ENCODE measurements at places on chromosomes 7 and 10. TPM values are rescaled to one million over a fixed set of nuclear protein-coding genes. Genes with fewer than 3 reads are reported as not detected.

GRCh38 chr10:106866244-106866845 is 298.2 kb downstream of the SORCS1 start:
- H3K27ac ChIP-seq, result no peak overlapping the region
- no peaks in the 10 kb centered on the region for H3K36me3 ChIP-seq
- H3K27me3 ChIP-seq, result no peaks in the 10 kb centered on the region
- H3K4me1 ChIP-seq, result no peaks in the 10 kb centered on the region

- DNase-seq, result no peak
- no peaks in the 10 kb centered on the region for H3K36me3 ChIP-seq
- H3K27ac ChIP-seq, result no peak overlapping the region
- H3K4me1 ChIP-seq, result no peaks in the 10 kb centered on the region
- no peak overlapping the region for H3K4me3 ChIP-seq
- H3K27me3 ChIP-seq, result no peaks in the 10 kb centered on the region
Measured at GRCh38 chr10:71234004-71234894, 21.9 kb downstream of the UNC5B start.

- no peak overlapping the region for H3K4me3 ChIP-seq
- H3K36me3 ChIP-seq, result no peaks in the 10 kb centered on the region
- H3K27ac ChIP-seq, result no peak overlapping the region
Measured at GRCh38 chr10:22365233-22365632, 19.9 kb downstream of the SPAG6 start.

DNA sequence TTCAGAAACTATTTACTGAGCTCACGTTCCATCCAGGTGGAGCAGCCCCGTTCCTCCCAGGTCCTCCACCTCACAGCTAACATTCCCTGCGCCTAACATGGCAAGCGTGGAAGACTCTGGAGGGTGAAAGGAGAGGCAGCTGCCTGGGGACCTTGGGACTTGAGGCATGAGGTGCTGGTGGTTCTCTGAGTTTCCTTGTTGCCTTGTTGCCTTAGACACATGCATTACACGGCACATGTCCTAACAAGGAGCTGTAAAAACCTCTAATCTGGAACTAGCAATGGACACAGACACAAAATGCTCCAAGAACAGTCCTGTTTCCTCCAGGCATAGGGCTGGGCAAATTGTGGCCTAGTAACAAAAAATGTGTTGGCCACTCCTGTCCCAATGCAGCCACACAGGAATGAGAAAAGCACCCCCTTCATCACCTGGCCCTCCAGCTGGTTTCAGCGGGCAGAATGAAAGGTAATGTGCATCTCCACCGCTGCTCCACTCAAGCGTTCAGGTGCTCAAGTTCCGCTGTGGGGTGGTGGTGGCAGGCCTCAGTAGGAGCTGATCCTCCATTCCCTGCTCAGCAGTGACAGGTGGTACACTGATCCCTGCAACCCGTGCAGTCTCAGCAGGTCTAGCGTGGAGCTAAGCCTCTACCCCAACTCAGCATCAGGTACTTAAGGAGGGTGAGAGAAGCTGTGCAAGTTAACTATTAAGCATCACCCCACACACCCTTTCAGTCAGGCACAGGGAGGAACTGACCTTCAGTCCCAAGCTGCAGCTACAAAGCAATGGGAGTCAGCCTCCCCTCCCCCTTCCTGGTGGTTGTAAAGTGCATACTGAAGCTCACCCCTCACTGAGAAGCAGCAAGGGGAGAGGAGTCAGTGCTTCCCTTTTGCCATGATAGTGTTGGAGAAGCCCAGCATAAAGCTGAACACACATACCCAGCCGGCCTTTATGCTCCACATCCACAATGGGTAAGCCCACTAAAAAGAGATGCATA is 382.8 kb downstream of the SDK1 start:
- no peaks in the 10 kb centered on the region for H3K36me3 ChIP-seq
- H3K27ac ChIP-seq, result no peak overlapping the region
- H3K4me3 ChIP-seq, result no peak overlapping the region
- peaks cover 6% of the 10 kb centered on the region for H3K27me3 ChIP-seq
- H3K4me1 ChIP-seq, result no peaks in the 10 kb centered on the region

MSS51 gene
- total RNA-seq, result 2.1 TPM

CRPPA gene
- total RNA-seq, result 0.53 TPM

ASIC3 gene
- 5.3 TPM for total RNA-seq
